ENCODE measurements at places on chromosomes 6 and 20.
A peak's percentile ranks its signal among the peaks of the same experiment; 100 is the strongest.

DNA sequence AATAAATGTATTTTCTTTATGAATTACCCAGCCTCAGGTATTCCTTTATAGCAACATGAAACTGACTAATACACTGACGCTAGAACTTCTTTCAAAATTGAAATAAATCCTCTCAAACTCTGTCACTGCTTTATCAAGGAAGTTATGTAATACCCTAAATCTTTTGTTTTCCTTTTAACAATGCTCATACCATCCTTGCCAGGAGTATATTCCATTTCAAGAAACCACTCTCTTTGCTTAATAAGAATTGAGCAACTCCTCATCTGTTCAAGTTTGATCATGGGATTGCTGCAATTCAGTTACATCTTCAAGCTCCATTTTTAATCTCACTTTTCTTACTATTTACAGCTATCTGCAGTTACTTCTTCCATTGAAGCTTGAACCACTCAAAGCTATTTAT lies 707.6 kb upstream of the MARCKS start:
- no peak for DNase-seq

GRCh38 chr6:6352772-6353171 lies 32.3 kb upstream of the F13A1 start:
- DNase-seq, result no peak

GRCh38 chr6:11615214-11615602 lies 77.7 kb downstream of the TMEM170B start:
- DNase-seq, result no peak

DNA sequence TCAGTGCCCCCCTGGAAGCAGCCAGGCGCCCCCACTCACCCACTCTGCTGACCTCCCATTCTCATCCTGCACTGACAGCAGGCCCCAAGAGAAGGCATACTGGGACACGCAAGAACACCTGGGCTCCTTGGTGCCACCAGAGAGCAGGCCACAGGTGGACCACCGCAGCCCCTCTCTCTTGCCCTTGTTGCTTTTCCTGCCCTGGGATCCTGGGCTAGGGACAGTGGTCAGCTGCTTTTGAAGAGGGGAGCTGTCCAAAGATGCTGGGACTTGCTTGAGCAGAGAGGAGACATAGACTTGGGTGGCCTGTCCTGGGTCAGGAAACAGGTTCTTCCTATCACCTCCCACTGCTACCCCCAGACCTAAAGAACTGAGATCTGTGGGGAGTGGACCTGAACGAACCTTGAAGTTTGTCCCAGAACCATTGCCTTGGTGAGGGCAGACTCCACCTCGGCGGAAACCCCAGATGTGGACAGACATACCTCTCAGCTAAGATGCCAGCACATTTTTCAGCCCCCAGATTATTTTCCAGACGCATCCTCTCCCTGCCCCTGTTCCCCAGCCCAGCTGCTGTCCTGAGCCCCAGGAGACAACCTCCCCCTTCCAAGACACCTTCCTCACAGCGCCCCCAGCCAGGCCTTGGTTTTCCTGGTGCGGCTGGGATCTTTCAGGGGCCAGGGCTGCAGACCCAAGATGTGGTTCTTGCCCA lies 1.1 kb downstream of the GLP1R start:
- no peak for DNase-seq

DNA sequence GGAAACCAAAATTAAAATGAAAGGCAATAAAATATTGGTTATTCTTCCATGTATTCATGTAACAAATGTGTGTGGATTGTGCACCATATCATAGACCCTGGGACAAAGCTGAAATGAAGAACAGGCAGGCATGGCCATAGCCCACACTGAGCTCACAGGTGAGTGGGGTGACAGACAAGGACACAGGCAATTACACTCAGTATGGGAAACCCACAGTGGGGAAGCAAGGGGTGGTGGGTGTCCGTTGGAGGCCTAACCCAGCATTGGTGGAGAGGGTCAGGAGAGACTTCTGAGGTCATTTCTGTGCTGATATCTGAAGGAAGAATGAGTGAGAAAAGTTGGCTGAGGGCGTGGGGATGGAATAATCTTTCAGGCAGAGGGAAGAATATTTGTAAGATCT lies 47.6 kb upstream of the MAP3K4 start:
- DNase-seq, result no peak

DNA sequence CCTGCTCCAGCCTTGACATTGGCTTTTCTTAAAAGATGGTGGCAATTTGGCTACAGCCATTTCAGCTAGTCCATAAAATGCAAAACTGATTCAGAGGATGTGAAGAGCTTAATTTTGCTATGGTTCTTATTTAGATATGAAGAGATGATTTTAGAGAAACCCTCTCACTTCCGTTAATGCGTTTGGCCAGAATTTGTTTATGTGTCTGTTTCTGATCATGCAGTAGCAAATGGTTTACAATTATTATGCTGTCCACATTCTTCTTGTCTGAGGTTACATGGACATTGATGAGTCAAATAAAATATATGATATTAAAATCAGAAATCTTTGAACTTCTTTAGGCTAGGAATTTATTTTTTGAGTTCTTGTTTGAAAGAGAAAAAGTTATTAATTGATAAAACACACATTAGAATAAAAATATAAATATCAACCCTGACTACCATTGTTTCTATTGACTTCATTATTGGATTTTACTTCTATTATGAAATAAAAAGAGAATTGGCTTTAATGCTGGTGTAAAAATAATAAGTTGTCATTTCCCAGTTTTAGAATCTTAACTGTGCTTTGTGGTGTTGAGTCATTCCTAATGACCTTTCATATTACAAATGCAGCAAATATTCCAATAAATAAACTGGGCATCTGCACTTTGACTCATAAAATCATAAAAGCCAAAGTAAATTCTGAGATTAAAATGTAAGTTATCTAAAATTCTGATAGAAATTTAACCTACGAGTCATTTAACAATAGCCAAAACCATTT lies 1286.0 kb upstream of the GJE1 start:
- DNase-seq, result peak; percentile 50

GRCh38 chr20:39619271-39619785 lies 657.2 kb downstream of the DHX35 start:
- no peak for DNase-seq
